ENCODE measurements at places on chromosomes 3 and 15. TPM values are rescaled to one million over a fixed set of nuclear protein-coding genes. Genes with fewer than 3 reads are reported as not detected.

GRCh38 chr3:84825817-84826216 lies 133.0 kb upstream of the CADM2 start:
- H3K36me3 ChIP-seq = no peaks in the 10 kb centered on the region
- no peak overlapping the region for H3K4me3 ChIP-seq
- no peak overlapping the region for H3K27ac ChIP-seq
- no peaks in the 10 kb centered on the region for H3K27me3 ChIP-seq

GRCh38 chr3:110101361-110101760 lies 764.0 kb upstream of the DPPA4 start:
- DNase-seq = no peak
- no peaks in the 10 kb centered on the region for H3K4me1 ChIP-seq
- H3K36me3 ChIP-seq = no peaks in the 10 kb centered on the region
- H3K27me3 ChIP-seq = no peaks in the 10 kb centered on the region
- no peak overlapping the region for H3K27ac ChIP-seq

- no peaks in the 10 kb centered on the region for H3K27me3 ChIP-seq
- no peaks in the 10 kb centered on the region for H3K4me1 ChIP-seq
- peak; percentile 93 for DNase-seq
- H3K27ac ChIP-seq = peak within 1 kb of the TSS; percentile 87
- H3K36me3 ChIP-seq = no peaks in the 10 kb centered on the region
- peak within 1 kb of the TSS; percentile 74 for H3K4me3 ChIP-seq
Observed at GRCh38 chr15:52295421-52296001, at the start of gene MYO5C. MYO5C (minus strand) TSS chr15:52295804; CDS start chr15:52295636, 168 bp downstream.

GRCh38 chr3:42539871-42540714 lies 37.6 kb downstream of the VIPR1 start:
- peak overlapping the region; percentile 29 for H3K27ac ChIP-seq
- peak; percentile 67 for DNase-seq
- no peaks in the 10 kb centered on the region for H3K36me3 ChIP-seq
- no peak overlapping the region for H3K4me3 ChIP-seq

DNA sequence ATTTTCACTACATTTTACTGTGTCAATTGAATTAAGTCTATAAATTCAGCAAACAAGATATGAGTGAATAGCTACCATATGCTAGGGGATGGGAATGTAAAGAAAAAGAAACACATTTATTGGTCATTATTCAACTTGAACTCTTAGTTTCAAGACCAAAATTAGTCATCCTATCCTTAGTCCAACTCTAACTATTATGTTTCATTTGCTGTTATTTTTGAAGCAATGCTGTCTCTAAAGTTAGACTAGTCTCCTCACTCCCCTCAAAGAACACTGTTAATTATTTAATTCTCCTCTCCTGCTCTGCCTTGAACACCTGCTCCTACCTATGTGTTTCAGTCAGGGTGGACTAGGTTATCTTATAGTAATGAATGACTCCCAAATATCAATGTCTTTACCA lies 920.9 kb downstream of the TUSC7 start:
- H3K36me3 ChIP-seq = no peaks in the 10 kb centered on the region
- H3K4me3 ChIP-seq = no peak overlapping the region
- no peaks in the 10 kb centered on the region for H3K4me1 ChIP-seq
- no peaks in the 10 kb centered on the region for H3K27me3 ChIP-seq
- H3K27ac ChIP-seq = no peak overlapping the region

DNA sequence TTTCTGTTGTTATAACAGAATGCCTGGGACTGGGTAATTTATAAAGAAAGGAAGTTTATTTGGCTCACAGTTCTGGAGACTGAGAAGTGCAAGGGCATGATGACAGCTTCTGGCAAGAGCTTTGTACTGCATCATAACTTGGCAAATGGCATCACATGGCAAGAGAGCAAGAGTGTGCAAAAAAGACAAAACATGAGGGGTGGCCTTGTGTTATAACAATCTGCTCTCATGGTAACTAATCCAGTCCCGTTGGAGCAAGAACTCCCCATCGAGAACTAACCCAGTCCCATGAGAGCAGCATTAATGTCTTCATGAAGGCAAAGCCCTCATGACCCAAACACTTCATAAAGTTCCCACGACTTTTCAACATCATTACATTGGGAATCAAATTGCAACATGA lies 23.2 kb downstream of the SCN11A start:
- no peak for DNase-seq
- H3K27me3 ChIP-seq = no peaks in the 10 kb centered on the region
- no peak overlapping the region for H3K4me3 ChIP-seq
- no peaks in the 10 kb centered on the region for H3K4me1 ChIP-seq

DNA sequence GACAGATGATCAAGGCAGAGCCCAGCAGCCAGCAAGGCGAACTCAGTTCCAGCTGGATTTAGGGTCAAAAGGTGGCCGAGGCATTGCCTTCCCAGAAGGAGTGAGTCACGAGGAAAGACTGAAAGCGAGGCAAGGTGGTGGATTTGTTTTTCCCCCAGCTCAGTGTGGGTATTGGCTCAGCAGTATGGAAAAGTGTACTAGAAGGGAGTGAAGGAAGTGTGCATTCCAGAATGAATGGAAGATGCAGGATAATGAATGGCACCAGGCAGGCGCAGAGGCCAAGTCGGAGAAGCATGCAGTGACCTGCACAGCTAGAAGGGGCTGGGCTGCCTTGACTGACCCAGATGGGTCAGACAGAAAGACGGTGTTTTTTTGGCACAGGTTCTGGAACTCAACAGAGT lies 46.3 kb downstream of the FOXP1 start:
- peaks cover 5% of the 10 kb centered on the region for H3K4me1 ChIP-seq
- H3K36me3 ChIP-seq = no peaks in the 10 kb centered on the region
- no peak for DNase-seq
- no peak overlapping the region for H3K4me3 ChIP-seq

DNA sequence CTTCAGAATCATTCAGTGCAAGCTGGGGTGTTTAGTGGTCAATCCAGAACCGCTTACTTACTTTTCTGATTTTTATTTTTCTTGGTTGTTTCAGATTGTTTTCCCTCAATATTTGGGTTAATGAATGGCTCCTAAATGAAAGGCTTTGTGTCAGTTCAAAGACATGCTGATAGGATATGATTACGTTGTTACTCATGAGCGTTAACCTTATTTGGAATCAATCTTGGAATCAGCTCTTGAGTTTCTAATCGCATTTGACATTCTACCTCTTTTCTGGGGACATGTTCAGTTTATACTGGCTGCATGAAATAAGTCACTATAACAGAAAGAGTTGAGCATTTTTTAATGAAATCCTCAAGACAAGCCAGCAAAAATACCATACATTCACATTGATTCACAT lies 50.2 kb downstream of the ATP11B start:
- no peaks in the 10 kb centered on the region for H3K36me3 ChIP-seq
- no peak overlapping the region for H3K27ac ChIP-seq
- no peak overlapping the region for H3K4me3 ChIP-seq
- no peaks in the 10 kb centered on the region for H3K4me1 ChIP-seq
- no peaks in the 10 kb centered on the region for H3K27me3 ChIP-seq

- no peaks in the 10 kb centered on the region for H3K27me3 ChIP-seq
- no peak for DNase-seq
- no peaks in the 10 kb centered on the region for H3K4me1 ChIP-seq
- no peaks in the 10 kb centered on the region for H3K36me3 ChIP-seq
- no peak overlapping the region for H3K27ac ChIP-seq
Observed at GRCh38 chr15:86183596-86184491, 104.2 kb downstream of the AGBL1 start.

DNA sequence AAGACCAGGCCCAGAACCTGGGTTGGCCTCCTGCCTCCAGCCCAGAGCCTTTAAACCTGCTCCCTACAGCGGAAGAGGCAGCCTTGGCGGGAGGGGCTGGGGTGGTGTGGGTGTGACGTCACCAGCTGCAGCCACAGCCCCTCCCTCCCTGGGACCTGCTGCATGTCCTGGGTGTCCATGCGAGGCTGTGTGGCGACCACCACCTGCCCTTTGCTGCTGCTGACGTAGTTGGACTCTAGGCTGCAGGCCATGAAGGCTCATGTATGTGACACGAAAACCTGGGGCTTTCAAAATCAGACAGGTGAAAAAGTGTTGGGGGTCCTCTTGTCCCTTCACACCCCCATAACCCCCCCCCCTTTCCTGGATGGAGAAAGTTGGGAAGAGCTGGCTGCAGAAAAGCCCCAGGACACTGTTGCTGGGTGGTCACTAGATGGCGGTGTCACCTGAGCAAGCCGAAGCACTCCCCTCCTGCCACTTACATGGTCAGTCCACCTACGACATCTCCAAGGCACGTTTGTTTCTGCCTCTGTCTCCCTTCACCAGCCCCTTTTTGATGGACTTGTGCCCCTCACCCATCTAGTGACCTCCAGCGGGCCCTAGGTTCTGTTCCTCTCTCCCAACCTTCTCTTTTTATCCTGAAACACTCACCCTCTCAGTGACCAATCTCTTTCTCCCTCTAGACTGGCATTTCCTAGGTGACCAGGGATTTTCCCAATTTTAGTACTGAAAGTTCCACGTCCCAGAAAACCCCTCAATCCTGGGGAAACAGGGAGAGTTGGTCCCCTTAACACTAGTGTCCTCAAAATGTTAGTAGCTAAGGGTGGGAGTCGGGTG lies 35.2 kb downstream of the SLC6A20 start:
- no peaks in the 10 kb centered on the region for H3K27me3 ChIP-seq
- no peak overlapping the region for H3K4me3 ChIP-seq
- no peaks in the 10 kb centered on the region for H3K36me3 ChIP-seq

DNA sequence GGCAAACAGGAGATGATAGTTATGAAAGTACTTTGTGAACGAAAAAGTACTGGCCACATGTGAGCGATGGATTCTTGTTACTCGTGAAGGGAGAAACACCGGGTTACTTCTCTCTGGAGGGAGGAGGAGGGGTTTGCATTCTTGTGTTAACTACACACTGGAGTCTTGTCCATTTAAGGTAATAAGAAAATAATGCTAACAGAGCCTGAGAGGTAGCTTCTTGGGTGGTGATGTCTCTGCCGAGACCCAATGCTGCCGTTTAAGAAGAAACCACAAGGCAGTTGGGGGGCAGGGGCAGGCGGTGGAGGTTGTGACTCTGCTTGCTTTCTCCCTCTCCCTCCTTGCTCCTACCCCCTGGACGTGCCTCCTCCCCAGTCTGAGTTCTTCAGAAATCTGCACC lies 100.9 kb upstream of the ROPN1 start:
- H3K4me3 ChIP-seq = no peak overlapping the region
- no peak overlapping the region for H3K27ac ChIP-seq
- H3K36me3 ChIP-seq = no peaks in the 10 kb centered on the region
- H3K4me1 ChIP-seq = no peaks in the 10 kb centered on the region
- DNase-seq = no peak
- H3K27me3 ChIP-seq = no peaks in the 10 kb centered on the region

- H3K27me3 ChIP-seq = no peaks in the 10 kb centered on the region
- DNase-seq = no peak
- H3K36me3 ChIP-seq = no peaks in the 10 kb centered on the region
- no peak overlapping the region for H3K4me3 ChIP-seq
- no peaks in the 10 kb centered on the region for H3K4me1 ChIP-seq
- no peak overlapping the region for H3K27ac ChIP-seq
Observed at GRCh38 chr3:154660811-154661210, 230.8 kb upstream of the GPR149 start.

DNA sequence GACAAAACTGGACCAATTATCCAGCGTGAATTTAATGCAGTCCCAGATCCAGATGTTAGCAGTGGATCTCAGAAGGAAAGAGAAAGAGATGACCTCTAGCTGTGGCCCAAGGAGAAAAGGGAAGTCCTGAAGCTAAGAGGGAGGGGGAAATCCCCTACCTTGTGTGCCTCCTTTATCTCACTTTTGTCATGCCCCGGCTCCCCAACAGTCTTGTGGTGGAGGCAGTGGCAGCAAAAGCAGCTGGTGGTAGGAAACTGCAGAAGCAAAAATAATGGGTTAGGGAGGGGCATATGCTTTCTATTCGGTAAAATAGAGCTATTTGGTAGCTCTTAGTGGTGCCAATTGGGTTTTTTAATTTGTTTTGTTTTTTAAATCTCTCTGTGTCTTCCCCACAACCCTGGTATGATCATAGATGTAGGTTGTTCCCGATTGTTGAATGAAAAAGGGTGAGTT lies 56.5 kb downstream of the MCTP2 start:
- no peak overlapping the region for H3K4me3 ChIP-seq
- H3K27ac ChIP-seq = no peak overlapping the region

- H3K27ac ChIP-seq = no peak overlapping the region
- no peaks in the 10 kb centered on the region for H3K27me3 ChIP-seq
- DNase-seq = no peak
Observed at GRCh38 chr15:47460795-47461573, 256.3 kb upstream of the SEMA6D start.

GRCh38 chr3:67653425-67654098 lies 850 bp downstream of the SUCLG2 start:
- no peak for DNase-seq
- no peaks in the 10 kb centered on the region for H3K4me1 ChIP-seq
- H3K36me3 ChIP-seq = no peaks in the 10 kb centered on the region
- peak overlapping the region; percentile 93 for H3K4me3 ChIP-seq

GRCh38 chr3:185732782-185733181 lies 92.1 kb downstream of the IGF2BP2 start:
- no peaks in the 10 kb centered on the region for H3K36me3 ChIP-seq
- H3K27ac ChIP-seq = no peak overlapping the region
- no peaks in the 10 kb centered on the region for H3K27me3 ChIP-seq
- no peak for DNase-seq
- H3K4me3 ChIP-seq = no peak overlapping the region

- H3K4me3 ChIP-seq = no peak overlapping the region
- H3K4me1 ChIP-seq = no peaks in the 10 kb centered on the region
- no peaks in the 10 kb centered on the region for H3K27me3 ChIP-seq
- DNase-seq = no peak
- no peak overlapping the region for H3K27ac ChIP-seq
Observed at GRCh38 chr3:41176596-41176995, 22.7 kb upstream of the CTNNB1 start.

DNA sequence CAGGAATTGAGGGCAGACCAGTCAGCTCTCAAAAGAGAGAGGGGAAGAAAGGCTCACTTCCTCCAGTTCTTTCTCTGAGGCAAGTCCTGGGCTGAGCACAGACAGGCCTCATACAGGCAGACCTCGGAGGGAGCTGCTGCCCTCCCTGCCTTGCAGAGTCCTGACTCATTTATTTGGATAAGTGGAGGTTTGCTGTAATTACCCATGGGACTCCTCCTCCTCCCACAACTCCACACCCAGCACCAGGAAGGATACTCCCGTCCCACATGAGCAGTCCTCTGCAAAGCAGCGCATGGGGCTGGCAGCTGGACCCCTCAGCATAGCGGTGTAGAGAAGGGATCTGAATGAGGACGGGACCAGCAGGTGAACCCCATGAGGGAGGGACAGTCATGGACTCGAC lies 13.4 kb upstream of the SCN10A start:
- DNase-seq = no peak
- H3K4me3 ChIP-seq = no peak overlapping the region
- no peaks in the 10 kb centered on the region for H3K4me1 ChIP-seq
- H3K36me3 ChIP-seq = no peaks in the 10 kb centered on the region
- H3K27me3 ChIP-seq = no peaks in the 10 kb centered on the region
- H3K27ac ChIP-seq = no peak overlapping the region

PLIN1 gene
- total RNA-seq = 3.6 TPM

LPCAT4 gene
- 12.5 TPM for total RNA-seq

MORC1 gene
- total RNA-seq = not detected

RARRES1 gene
- 67.9 TPM for total RNA-seq

TMEM42 gene
- 27.1 TPM for total RNA-seq

SSR3 gene
- 102 TPM for total RNA-seq

GALNT15 gene
- 6.0 TPM for total RNA-seq

PRSS50 gene
- total RNA-seq = 0.14 TPM
